ENCODE measurements at places on chromosomes 5 and 9. TPM values are rescaled to one million over a fixed set of nuclear protein-coding genes. Genes with fewer than 3 reads are reported as not detected.

ANKHD1 gene
- 228 TPM for total RNA-seq

EGFL7 gene
- not detected for total RNA-seq

PCSK1 gene
- not detected for total RNA-seq

HOMER1 gene
- 1.5 TPM for total RNA-seq

GPR150 gene
- 2.4 TPM for total RNA-seq

ROR2 gene
- total RNA-seq = 0.29 TPM

MYO10 gene
- total RNA-seq = not detected

PCDHA11 gene
- not detected for total RNA-seq

GRCh38 chr9:126377176-126377509 lies 50.5 kb downstream of the MVB12B start:
- DNase-seq = no peak
- no peak overlapping the region for H3K27ac ChIP-seq
- no peaks in the 10 kb centered on the region for H3K27me3 ChIP-seq

DNA sequence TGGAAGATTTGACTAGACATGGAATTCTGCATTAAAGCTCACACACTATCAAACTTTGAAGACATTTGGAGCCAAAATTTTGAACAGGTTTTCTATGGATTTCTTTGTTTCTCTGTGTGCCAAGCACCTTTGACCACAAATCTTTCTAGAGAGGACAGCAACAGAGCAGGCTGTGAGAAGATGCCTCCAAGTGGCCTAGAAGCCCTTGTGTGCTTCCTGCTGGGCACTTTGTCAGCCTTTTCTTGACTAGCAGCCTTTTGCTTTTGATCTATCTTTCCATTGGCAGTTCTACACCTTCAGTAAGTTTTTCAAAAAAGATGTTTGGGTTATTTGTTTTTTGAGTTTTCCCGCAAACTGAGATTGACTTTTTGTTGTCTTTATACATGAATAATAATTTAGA lies 84.6 kb downstream of the SNX24 start:
- H3K4me1 ChIP-seq = no peaks in the 10 kb centered on the region
- DNase-seq = no peak
- H3K27ac ChIP-seq = no peak overlapping the region
- H3K27me3 ChIP-seq = no peaks in the 10 kb centered on the region
- no peak overlapping the region for H3K4me3 ChIP-seq

- no peak overlapping the region for H3K27ac ChIP-seq
- no peak for DNase-seq
- H3K4me1 ChIP-seq = peaks cover 8% of the 10 kb centered on the region
- no peak overlapping the region for H3K4me3 ChIP-seq
- peaks cover 36% of the 10 kb centered on the region for H3K27me3 ChIP-seq
- no peaks in the 10 kb centered on the region for H3K36me3 ChIP-seq
Observed at GRCh38 chr9:124764774-124765438, 6.2 kb downstream of the NR6A1 start.

DNA sequence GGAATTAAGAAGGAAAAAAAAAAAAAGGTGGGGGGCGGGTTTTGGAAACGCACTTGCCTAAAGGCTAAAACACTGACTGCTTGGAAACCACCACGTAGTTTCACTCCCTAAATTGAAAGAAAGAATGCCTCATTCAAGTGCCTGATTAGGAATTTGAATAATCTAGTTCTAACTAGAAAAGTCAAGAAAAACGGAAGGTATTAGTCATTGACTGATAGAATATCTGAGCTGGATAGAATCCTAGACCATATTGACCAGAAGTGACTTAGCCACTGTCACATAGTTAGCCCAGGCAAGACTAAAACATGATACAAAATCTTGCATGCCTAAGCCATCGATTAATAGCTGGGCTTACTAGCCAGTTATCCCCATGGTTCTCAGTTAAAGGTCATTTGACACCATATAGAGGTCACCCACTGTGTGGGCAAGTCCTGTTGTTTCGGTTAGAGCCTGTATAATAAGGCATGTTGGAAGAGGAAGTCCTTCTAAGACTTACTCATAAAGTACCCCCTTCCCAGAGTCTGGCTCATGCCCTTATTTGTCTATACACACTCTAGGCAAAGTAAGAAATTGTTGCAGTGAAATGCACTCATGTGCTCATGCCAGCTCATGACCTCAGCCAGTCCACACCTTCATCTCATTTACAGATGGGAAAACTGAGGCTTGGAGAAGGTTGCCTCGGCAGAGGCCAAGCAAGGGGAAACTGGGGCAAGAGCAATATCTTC lies 40.2 kb downstream of the SH3RF2 start:
- no peak overlapping the region for H3K27ac ChIP-seq
- H3K36me3 ChIP-seq = no peaks in the 10 kb centered on the region
- no peak for DNase-seq
- no peaks in the 10 kb centered on the region for H3K4me1 ChIP-seq
- H3K4me3 ChIP-seq = no peak overlapping the region

- H3K36me3 ChIP-seq = no peaks in the 10 kb centered on the region
- DNase-seq = no peak
- H3K27me3 ChIP-seq = no peaks in the 10 kb centered on the region
- H3K4me1 ChIP-seq = no peaks in the 10 kb centered on the region
Observed at GRCh38 chr5:171494452-171495121, 75.1 kb downstream of the FGF18 start.

DNA sequence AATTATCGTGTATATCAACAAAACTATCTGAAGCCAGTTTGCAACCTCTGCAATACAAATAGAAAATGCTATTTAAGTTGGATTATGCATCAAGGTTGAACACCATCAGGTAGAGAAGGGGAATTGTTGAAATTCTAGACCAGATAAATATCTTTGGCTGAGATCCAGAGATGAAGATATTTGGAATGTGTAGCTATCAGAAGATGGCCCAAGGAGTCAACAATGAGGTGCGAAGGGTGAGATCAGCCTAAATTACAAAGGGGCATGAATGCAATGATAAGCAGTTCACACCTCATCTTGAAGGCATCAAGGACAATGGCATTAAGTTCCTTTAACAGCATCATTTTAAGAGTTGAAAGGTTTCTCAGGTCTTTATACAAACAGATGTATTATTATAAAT lies 572.1 kb upstream of the DMAC1 start:
- H3K36me3 ChIP-seq = no peaks in the 10 kb centered on the region
- no peak for DNase-seq
- H3K27ac ChIP-seq = no peak overlapping the region
- H3K27me3 ChIP-seq = no peaks in the 10 kb centered on the region
- H3K4me1 ChIP-seq = no peaks in the 10 kb centered on the region

- DNase-seq = no peak
- H3K4me1 ChIP-seq = peaks cover 27% of the 10 kb centered on the region
- no peaks in the 10 kb centered on the region for H3K36me3 ChIP-seq
- H3K4me3 ChIP-seq = peak overlapping the region; percentile 67
Observed at GRCh38 chr5:159262472-159262858, 625 bp upstream of the UBLCP1 start.

DNA sequence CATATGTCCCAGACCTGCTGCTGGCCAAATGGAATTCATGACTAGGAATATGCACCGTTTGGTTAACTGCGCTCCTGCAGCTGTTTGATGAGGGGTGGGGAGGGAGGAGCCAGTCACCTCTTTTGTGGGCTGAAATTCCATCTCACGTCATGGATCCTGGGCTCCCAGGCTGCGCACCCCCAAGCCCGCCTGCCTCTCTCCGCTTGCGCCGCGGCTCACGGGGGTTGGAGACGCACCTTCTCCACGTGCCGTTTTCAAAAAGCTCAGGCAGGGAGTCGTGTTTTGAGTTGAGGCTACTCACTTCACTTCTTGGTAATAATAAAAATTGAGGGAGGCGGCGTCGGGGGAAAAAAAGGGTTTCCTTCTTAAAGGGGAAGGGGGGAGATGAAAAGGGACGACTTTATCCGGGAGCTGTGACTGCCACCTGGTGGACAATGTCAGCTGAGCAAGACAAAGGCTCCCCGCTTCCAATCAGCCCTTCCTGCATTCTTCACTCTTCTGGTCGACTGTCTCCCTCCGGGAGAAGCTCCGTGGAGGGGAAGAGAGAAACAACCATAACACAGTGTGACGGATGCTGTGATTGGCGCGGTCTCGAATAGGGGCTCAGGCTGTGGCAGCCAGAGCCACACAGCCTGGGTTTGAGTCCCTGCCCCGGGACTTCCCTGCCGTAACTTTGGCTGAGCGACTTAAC lies 15.9 kb upstream of the C5orf47 start:
- no peak overlapping the region for H3K27ac ChIP-seq
- H3K36me3 ChIP-seq = no peaks in the 10 kb centered on the region
- H3K27me3 ChIP-seq = no peaks in the 10 kb centered on the region
- H3K4me1 ChIP-seq = peaks cover 12% of the 10 kb centered on the region
- DNase-seq = peak; percentile 70
- H3K4me3 ChIP-seq = no peak overlapping the region

- H3K4me3 ChIP-seq = no peak overlapping the region
- no peak overlapping the region for H3K27ac ChIP-seq
- DNase-seq = no peak
- no peaks in the 10 kb centered on the region for H3K36me3 ChIP-seq
- no peaks in the 10 kb centered on the region for H3K27me3 ChIP-seq
Observed at GRCh38 chr5:156594406-156594805, 255.7 kb upstream of the PPP1R2B start.

- DNase-seq = no peak
- no peaks in the 10 kb centered on the region for H3K27me3 ChIP-seq
- no peak overlapping the region for H3K4me3 ChIP-seq
- no peaks in the 10 kb centered on the region for H3K36me3 ChIP-seq
- H3K27ac ChIP-seq = no peak overlapping the region
Observed at GRCh38 chr5:125877248-125877647, 546.0 kb upstream of the GRAMD2B start.

DNA sequence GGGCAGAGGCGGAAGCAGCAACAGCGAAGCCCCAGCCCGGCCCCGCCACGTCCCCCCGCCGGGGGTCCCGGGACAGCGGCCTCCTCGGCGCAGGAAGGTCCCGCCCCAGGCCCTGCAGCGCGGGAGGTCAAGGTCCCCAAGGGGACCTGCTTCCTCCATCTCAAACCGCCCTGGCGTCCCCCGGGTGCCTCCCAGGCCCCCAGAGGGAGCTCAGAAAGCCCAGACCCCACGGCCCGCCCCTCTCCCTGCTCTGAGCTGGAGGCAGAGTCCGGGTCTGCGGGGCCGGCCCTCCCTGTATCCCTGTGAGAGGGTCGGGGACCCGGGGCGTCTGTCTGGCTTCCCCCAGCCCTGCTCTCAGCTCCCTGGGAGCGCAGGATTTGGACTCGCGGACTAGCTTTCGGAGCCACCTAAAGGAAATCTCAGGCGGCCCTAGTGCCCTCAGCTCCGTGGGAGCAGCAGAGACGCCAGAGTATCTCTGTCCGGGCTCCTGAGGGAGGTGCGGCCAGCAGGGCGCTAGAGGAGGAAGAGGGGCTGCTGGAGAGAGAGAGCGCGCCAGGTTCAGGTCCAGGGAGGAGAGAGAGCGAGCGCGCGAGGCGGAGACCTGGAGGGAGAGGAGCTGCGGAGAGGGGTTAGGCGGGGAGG lies 30.7 kb downstream of the EXOC3 start:
- H3K4me3 ChIP-seq = no peak overlapping the region
- H3K4me1 ChIP-seq = peaks cover 30% of the 10 kb centered on the region
- no peaks in the 10 kb centered on the region for H3K27me3 ChIP-seq
- DNase-seq = peak; percentile 50
- H3K27ac ChIP-seq = peak overlapping the region; percentile 62

DNA sequence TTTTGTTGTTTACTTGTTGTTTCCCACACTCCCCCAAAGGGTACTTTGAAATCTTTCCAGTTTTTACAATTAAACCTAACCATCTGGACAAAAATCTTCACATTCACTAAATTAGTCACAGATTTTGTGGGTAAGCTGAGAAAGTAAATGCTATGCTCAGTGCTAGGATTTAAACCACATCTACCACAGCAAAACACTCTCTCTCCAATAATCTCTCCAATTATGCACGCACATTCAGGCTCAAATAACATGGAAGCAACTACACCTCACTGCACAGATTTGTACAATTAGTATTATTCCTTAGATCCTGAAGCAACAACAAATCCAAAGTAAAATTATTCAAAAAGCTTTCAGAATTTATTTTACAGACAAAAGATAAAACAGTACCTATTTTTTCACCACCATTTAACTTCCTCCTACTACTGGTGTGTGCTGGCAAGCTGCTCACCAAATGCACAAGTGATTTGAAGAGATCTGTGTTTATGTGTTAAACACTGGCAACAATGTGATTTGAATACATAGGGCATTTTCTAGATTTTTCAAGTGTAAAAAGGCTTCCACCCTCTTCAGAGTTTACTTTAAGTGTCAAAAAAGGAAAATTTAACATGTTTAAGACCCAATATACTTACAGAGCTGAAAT lies 16.6 kb downstream of the ZNF608 start:
- no peaks in the 10 kb centered on the region for H3K36me3 ChIP-seq
- H3K4me1 ChIP-seq = no peaks in the 10 kb centered on the region
- H3K27me3 ChIP-seq = no peaks in the 10 kb centered on the region
- no peak overlapping the region for H3K27ac ChIP-seq
- H3K4me3 ChIP-seq = no peak overlapping the region

DNA sequence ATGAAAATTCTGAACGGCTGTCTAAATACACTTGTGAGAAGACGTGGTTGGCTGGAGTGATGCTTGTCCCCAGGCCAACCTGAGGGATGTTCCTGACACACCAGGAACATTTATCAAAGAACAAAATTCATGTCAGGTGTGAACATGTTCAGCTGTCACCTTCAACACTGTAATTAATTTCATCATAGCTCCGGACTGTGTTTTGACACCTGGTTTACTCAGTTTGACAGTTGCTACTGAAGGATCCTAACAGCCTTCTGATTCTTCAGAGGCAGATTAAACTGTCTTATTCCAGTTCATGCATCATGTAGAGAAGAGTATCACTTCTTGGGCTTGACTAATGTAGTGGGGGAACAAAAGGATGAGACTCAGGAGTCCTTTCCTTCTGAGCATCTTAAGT lies 134.1 kb downstream of the NPR3 start:
- H3K4me1 ChIP-seq = no peaks in the 10 kb centered on the region
- no peak overlapping the region for H3K27ac ChIP-seq
- H3K4me3 ChIP-seq = no peak overlapping the region

DNA sequence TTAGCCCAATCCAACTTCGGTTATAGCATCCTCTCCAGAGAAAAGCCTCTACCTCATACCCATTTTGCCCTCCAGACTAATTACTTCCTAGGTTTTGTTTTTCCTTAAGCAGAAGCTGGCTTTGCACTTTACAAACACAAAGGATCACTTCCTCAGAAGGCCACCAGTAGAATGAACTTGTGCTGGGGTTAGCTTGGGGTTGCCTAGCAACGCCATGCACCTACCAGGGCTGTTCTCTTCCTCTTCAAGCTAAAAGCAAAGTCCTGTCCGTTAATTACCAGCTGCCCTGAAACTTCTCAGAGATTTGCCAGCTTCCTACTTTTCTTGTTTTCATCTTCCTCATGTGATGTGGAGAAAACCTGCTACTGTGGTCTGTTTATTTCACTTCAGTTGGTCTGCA lies 132.0 kb upstream of the WWC1 start:
- no peaks in the 10 kb centered on the region for H3K27me3 ChIP-seq
- H3K4me1 ChIP-seq = no peaks in the 10 kb centered on the region
- DNase-seq = no peak
- no peak overlapping the region for H3K4me3 ChIP-seq
- H3K36me3 ChIP-seq = no peaks in the 10 kb centered on the region

GRCh38 chr9:34267660-34268059 lies 61.4 kb downstream of the KIF24 start:
- no peak overlapping the region for H3K4me3 ChIP-seq
- DNase-seq = no peak
- H3K27me3 ChIP-seq = no peaks in the 10 kb centered on the region

- no peak overlapping the region for H3K4me3 ChIP-seq
- H3K27ac ChIP-seq = no peak overlapping the region
- no peaks in the 10 kb centered on the region for H3K27me3 ChIP-seq
- no peaks in the 10 kb centered on the region for H3K4me1 ChIP-seq
Observed at GRCh38 chr5:169344629-169345028, 43.7 kb upstream of the SLIT3 start.

- no peak overlapping the region for H3K27ac ChIP-seq
- no peak for DNase-seq
- H3K27me3 ChIP-seq = no peaks in the 10 kb centered on the region
- no peaks in the 10 kb centered on the region for H3K4me1 ChIP-seq
Observed at GRCh38 chr9:90099262-90099963, 494.6 kb downstream of the GADD45G start.

Measured in CD4-positive, alpha-beta memory T cell (primary cell).